ENCODE measurements at places on chromosomes 12 and 14.
A peak's percentile ranks its signal among the peaks of the same experiment; 100 is the strongest.

DNA sequence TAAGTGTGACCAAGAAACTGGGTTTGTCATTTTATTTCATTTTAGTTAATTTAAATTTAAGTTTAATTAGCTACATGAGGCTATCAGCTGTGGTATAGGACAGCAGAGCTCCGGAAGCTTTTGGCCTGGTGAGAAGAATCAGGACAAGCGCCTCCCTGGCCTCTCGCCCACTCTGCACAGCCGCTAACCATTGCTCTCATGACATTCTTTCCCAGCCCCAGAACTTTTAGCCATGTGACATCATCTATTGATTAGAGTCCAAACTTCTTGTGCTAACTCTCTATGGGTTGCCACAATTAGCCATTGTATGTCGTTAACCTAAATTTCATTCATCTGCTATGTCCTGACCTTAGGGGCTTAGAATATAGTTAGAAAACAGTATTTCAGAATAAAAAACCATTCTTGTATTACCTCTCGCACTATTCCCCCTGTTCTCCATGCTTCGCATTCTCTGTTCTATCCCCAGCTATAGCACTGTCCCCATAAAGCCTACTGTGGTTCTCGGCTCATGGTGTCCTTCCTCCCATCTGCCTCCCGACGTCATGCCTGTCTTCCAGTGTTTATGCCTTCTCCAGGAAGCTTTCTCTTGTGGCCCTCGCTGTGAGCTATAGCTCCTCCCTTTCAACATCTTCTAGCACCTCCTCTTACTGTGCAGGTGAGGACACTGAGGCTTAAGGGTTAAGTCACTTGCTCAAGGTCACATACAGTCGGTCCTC is 23.5 kb downstream of the SSH1 start:
- no peak for DNase-seq

DNA sequence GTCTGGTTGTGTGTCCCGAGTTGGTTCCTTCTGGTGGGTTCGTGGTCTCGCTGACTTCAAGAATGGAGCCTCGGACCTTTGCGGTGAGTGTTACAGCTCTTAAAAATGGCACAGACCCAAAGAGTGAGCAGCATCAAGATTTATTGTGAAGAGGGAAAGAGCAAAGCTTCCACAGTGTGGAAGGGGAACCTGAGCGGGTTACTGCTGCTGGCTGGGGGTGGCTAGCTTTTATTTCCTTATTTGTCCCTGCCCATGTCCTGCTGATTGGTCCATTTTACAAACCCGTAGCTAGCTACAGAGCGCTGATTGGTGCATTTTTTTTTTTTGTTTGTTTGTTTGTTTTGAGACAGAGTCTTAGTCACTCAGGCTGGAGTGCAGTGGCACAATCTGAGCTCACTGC is 29.3 kb downstream of the FGF6 start:
- no peak for DNase-seq

DNA sequence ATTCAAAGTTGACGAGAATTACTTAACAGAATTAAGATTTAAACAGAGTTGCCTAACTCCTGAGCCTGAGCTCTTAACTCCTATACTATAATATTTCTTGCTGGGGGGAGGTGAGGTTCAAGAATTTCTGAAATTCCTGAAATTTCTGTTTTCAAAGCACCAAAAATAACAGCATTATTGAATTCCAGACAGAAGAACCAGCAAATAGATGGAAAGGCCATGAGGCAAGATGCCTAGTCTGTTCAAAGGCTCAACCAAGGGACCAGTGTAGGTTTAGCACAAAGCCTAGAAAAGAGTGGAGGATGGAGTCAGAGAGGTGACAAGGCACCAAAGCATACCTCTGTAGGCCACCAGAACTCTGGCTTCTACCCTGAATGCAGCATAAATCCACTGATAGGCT is 76.4 kb downstream of the PPP1R12A start:
- no peak for DNase-seq

DNA sequence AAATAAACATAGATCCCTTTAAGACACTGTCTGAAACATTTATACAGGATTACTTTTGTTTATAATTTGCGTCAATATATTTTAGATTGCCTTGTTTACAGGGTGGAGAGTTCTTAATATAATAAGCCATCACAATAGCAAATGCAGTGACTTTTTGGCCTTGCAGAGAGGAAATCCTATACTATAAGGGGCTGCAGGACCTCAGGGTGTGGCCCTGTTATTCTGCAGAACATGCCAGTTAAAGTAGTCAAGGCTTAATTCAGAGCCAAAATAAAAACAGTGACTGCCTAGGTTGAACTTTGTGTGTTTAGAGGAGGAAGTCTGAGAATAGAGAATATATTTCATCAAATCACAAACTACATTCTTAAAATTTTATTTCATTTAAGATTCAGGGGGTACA is 381.6 kb downstream of the DUSP6 start:
- no peak for DNase-seq

GRCh38 chr14:20630340-20631022 is 11.0 kb downstream of the OR6S1 start:
- DNase-seq = peak; percentile 67

DNA sequence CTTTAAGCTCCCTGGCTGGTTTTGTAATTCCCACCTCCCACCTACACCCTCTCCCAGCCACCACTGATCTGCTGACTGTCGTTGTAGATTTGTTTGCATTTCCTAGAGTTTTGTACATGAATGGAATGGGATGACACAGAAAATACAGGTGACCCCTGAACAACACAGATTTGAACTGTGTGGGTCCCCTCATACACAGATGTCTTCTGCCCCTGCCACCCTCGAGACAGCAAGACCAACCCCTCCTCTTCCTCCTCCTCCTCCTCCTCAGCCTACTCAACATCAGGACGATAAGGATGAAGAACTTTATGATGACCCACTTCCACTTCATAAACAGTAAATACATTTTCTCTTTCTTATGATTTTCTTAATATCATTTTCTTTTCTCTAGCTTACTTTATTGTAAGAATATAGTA is 28.8 kb downstream of the SYNE3 start:
- DNase-seq = no peak

DNA sequence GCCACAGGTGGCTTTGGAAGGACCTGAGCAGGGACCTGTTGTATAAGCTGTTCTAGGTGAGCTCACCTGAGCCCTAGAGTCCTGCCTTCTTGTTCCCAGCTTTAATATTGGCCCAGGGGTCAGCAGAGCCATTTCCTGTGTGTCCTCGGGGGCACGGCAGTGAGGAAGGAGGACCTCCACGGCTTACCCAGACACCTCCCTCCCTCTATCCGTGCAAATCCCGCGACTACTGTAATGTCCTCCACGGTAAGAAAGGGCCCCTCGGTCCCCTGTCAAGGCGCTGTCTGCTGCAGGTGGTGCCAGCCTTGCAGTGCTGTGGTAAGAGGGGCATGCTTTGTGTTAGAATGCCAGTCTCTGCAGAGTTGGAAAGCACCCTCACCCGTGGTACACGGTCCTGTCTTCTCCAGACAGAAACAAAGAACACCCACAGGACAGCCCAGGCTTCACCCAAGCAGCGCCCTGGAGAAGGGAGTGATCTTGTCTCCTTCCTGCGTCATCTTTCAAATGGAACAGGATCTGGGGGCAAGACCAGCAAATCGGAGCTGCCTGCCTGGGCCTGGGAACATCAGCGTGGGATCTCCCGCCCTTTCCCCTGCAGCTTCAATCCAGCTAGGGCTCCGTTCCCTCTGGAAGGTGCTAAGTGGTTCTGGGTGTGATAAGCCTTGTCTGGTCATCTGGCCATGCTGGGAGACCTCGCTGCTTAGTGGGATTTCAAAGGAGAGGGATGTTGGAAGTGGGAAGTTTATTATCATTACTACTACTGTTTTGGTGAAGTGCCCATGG is 20.2 kb upstream of the FZD10 start:
- DNase-seq = no peak

DNA sequence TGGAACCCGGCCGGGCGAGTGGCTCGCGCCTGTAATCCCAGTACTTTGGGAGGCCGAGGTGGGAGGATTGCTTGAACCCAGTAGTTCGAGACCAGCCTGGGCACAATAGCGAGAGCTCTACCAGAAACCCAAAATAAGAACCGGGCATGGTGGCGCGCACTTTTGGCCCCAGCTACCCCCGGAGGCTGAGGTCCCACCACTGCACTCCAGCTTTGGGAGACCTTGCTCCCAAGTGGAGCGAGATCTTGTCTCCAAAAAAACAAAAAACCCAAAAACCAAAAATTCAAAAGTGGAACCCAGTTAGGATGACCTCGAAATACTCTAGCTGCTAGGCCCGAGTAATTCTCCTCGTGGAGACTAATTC is 769 bp upstream of the VTI1B start:
- DNase-seq = no peak

DNA sequence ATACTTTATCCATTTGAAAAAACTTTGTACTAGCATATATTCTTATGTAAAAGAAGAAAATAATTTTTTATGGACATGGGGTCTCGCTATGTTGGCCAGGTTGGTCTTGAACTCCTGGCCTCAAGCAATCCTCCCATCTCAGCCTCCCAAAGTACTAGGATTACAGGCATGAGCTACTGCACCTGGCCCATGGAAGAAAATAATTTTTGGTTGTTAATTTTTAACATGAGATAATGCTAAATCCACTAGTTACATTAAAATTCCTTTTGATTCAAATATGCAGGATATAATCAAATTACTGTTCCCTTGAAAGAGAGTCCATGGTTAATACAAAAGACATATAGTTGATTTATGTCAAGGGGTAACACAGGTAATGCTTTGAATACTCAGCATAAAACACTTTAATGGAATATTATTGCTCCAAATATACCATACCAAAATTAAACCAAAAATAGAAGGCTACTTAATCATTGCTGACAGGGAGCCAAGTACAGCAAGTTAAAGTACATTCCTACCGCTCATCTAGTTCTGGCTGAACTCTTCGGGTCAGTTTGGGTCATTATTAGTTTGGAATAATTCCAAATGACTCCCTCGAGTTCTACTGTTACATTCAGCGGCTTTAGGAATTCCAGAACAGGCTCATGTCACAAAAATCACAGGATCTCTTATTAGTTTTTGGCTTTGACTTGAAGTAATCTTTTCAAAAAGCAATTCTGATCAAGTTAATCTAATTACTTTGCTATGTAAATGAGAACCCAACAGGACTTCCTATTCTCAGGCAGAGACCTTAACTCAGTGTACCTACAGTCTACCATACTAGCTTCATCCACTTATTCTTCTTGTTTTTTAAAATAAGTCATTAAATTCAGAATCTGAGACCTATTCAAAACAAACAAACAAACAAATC is 6.1 kb downstream of the SOS2 start:
- no peak for DNase-seq

GRCh38 chr12:122389677-122390076 is 32.8 kb downstream of the CLIP1 start:
- no peak for DNase-seq

DNA sequence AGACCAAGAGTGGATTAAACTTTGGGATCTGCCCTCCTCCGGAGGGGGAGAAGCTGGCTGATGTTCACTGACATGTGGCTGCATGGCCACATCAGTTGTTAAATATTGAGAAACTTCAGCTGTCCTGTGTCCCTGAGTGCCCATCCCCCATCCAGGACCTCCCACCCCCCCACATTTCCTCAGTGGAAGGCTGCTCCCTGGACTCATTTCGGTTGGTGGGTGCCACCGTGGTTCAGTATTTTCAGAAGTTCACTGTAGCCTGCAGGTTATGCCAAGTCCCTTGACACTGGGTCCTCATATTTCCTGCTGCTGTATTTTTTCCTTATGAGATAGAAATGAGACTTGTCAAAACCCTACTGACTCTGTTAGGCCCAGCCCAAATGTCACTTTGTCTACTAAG is 302.4 kb downstream of the CACNA1C start:
- no peak for DNase-seq

GRCh38 chr14:22539831-22540230 is 49.2 kb downstream of the DAD1 start:
- DNase-seq = peak; percentile 58

GRCh38 chr14:22099942-22100763 is 426.5 kb upstream of the OR4E1 start:
- DNase-seq = peak; percentile 66

DNA sequence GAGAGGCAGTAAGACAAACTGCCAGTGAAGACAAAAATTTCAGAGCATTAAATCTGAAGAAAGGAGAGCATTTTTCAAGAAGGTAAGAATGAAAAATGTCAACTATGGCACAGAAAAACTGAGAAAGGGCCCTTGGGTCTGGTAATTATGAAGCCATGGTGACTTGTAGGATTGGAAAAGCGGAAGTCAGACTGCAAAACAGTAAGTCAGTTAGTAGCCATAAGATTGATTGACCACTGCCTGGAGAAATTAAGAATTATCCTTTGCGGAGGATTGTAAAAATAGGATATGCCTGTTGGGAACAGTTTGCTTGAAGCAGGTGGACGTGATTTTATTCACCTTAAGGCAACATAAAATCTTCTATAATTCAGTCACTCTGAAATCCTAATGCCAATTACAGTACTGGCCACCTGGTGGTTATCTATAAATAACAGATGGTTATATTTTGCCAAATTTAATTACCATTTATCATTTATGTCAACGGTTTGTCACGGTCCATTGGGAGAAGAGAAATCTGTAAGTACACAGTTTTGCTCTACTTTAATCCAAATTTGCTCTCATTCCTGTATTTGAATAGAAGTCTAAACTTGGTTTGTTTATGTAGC is 127.1 kb upstream of the CNTN1 start:
- DNase-seq = no peak

- no peak for DNase-seq
Measured at GRCh38 chr14:80456209-80456608, 244.9 kb upstream of the DIO2 start.

- no peak for DNase-seq
Measured at GRCh38 chr14:90593254-90594040, 196.6 kb downstream of the CALM1 start.

GRCh38 chr14:93970965-93971634 is 5.3 kb downstream of the ASB2 start:
- DNase-seq = peak; percentile 50

DNA sequence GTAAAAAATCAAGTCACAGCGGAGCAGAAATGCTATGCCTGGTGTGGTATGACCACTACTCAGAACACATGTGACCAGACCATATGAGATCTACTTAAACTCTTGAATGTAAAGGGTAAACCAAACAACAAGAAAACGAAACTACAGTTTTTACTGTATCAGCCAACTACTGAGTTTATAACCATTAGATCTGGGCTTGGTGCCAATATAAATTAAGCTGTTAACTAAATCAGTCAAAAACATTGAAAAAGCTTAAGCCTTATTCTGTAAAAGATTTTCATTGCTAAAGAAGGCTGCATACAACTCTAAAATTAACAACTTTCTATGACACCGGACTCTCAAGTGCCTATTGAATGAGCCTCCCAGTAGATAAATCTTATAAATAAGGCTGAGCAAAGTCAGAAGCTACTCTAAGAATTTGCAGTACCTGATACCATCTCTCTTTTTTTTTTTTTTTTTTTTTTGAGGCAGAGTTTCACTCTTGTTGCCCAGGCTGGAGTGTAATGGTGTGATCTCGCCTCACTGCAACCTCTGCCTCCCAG is 35.4 kb downstream of the SPTLC2 start:
- DNase-seq = peak; percentile 56

- peak; percentile 14 for DNase-seq
Measured at GRCh38 chr12:131092901-131093603, 139.3 kb downstream of the ADGRD1 start.

Measured in CD4-positive, alpha-beta T cell treated with Interleukin-10 for 1 hour (primary cell).